ENCODE measurements at places on chromosomes 2 and 18.
A peak's percentile ranks its signal among the peaks of the same experiment; 100 is the strongest.

DNA sequence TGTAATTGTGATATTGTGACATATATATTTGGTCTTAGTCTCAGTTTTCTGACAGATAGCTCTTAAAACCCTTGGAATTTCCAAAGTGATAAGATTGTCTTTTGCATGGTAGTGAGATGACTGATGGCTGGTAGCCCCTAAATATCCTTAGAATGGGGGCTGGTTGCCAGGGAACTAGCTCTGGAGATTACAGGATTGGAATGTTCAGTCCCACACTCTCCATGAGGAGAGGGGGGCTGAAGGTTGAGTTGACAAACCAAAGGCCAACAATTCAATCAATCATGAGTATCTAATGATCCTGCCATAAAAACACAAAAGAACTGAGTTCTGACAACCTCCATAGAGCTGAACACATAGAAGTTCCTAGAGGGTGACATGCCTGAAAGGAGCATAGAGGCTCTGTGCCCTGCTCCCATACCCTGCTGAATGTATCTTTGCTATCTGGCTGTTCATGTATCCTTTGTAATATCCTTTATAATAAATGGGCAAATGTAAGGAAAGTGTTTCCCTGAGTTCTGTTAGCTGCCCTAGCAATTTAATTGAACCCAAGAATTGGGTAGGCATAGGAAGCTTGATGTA is 1680.3 kb upstream of the PIK3C3 start:
- no peak for DNase-seq

- DNase-seq, result no peak
These were observed 10.3 kb downstream of the NCK2 start for GRCh38 chr2:105754994-105755393.

DNA sequence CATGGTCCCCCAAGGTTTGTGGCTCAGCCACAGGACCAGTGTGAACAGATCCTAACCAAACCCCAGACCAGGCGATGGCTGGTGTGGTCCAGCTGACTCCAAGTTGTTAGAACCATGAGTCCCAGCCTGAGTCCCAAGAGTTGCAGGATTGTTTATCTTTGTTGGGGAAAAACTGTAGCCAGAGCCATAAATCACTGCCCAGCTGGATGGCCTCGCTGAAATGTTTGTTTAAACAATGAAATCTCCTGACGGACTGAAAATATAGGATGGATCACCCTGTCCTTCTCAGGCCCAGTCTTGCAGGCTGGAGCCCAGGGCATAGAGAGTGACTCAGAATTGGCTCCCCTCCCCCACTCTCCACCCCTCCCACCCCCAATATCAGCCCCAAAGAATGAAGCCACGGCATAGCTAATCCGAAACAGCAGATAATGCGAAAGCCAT is 36.4 kb downstream of the PKDCC start:
- no peak for DNase-seq

DNA sequence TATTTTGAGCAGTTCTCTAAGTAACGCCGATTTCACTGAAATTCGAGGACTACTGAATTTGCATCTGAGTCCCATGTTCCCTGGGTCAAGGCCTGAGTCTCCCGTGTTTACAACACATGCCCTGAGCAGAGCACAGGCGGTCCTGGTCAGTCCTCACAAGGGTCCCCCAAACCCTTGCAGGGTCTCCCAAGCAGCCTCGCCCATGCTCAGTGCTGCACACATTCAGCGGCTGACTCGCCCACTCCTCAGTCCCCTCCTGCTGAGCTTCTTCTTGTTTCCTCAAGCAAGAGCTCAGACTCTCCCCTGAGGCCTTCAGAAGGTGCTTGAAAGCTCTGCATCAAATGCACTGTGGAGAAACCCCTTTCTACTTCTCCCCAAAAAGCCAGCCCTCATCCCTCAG is 114.6 kb downstream of the INHBB start:
- DNase-seq, result no peak

- peak; percentile 29 for DNase-seq
These were observed 6.1 kb downstream of the CTDSP1 start for GRCh38 chr2:218405746-218406208.

DNA sequence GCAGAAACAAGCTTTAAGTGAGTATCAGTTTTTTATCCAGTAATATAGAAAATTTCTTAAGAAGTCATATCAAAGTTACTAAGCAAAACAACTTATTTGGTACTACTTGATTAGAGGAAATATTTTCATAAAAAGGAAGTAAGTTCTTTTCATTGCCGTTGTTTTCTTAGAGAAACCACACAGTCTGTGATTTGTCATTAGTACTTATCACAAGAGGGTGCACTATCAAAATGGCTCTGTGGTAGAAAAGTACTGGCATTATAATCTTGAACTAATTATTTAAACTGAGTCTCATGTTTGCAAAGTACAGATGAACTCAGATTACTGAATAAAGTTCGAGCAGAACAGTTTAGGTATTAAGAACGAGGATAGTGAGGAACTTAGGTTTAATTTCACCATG is 93.4 kb downstream of the IKZF2 start:
- no peak for DNase-seq

DNA sequence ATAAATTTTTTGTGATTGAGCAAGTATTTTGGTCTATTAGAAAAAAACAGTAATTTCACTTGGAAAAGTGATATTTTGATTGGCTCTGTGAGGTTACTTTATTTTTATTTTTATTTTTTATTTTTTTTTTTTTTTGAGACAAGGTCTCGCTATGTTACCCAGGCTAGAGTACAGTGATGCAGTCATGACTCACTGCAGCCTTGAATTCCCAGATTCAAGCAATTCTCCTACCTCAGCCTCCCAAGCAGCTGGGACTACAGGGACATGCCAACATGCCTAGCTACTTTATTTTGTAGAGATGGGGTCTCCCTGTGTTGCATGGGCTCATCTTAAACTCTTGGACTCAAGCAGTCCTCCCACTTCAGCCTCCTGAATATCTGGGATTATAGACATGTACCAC is 60.9 kb upstream of the MGAT5 start:
- no peak for DNase-seq

DNA sequence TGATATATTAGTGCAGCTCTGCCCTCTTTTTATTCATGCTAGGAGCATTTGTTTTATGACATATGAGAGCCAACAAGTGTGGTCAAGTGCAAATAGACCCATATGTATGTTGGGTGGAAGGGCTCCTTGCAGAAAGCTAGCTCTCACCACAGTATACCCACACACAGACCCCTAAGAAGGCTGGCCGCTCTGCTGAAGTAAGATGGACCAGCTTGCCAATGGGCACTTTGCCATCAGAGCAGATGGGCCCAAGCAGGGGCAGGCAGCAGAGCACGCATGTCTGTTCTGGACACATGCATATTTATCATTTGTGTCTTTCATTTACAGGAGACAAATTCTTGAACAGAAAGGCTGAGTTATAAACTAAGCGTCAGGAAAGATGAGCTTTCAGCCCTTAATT is 187.5 kb upstream of the DTNA start:
- no peak for DNase-seq

GRCh38 chr18:79070486-79070885 is 1.3 kb downstream of the ATP9B start:
- DNase-seq, result no peak

DNA sequence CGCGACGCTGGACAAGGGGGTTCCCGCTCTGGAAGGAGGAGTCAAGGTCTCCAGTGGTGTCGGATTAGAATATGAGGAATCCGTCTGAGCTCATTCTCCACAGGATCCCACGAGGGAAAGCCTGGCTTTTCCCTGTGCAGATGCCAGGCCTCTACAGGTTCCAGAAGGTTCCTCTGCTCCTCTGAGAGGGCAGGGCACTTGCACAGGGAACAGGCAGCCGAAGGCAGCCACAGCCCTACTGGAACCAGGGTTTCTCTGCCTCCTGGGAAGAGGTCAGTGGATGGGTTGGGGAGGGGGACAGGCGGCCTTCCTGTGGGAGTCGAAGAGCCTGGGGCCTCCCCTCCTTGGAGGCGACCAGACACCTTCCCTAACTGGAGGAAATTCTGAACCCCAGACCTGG is 1.7 kb upstream of the AQP12A start:
- no peak for DNase-seq

GRCh38 chr2:149648282-149649030 is 60.9 kb upstream of the MMADHC start:
- no peak for DNase-seq

GRCh38 chr2:20300656-20301055 is 50.0 kb downstream of the PUM2 start:
- no peak for DNase-seq

GRCh38 chr2:232325324-232326273 is 53.0 kb upstream of the ALPP start:
- DNase-seq, result peak; percentile 89

DNA sequence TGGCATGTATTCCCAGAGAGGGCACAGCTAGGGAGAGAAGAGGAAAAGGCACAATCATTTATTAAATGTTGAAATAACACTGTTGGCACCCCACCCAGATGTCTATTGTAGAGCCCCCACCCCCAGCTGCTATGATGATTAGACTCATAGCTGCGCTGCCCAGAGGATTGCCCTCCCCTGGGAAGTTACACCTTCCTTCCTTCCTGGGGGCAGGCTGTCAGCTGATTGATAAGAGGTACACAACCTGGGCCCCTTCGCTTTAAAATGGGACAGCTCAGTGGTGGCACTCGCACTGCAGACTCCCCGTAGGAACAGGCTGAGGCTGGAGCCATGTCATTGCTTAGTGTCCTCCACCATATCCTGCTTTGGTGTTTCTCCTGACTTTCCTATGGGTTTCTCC is 18.1 kb downstream of the TEX51 start:
- DNase-seq, result no peak

DNA sequence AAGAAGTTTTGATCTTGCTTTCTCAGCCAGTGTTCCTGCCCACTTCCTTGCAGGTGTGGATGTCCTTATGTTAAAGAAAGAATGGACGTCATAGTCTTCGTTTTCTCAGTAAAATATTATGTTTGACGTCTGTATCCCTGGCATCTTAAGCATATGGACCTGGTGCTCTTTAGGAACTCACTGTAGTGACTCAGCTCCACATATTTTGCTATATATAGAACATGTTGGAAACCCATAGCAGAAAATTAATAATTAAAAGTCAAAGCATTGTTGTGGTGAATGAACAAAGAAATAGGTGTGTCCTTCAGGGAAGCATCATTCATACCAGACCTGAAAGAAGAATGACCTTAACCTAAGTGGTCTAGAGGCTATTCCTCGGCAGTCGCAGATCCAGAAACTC is 196.1 kb downstream of the MCFD2 start:
- no peak for DNase-seq

- DNase-seq, result no peak
These were observed 170.1 kb upstream of the HAAO start for GRCh38 chr2:42962508-42962953.

GRCh38 chr2:72613931-72614330 is 211.9 kb downstream of the EXOC6B start:
- DNase-seq, result no peak

DNA sequence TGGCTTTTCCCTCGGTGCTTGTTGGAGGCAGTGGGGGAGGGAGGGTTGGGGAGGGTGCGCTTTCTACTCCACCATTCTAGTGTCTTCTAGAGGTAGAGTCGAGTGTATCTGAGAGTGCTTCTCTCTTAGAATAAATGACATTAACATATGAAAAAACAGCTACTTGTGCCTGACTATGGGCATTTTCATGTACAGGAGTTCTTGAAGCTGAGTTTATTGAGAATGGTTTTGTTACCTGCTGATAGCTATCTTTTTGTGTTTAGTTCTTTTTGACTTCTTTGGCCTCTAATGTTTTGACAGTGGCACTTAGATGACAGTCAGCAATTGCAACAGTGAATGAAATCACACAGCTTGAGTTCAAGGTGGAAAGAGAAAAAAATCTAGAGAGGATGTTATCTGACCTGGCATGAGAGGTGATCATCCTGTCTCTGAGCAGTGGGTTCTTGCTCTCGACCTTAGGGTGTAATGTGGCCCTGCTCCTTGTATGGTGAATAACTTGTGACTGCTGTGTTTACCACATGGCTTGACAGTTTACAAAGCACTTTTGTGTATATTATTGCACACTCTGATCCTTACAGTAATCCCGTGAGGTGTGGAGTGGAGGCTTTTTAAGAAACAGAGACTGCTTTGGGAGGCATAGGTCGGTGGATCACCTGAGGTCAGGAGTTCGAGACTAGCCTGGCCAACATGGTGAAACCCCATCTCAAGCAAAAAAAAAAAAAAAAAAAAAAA is 86.7 kb downstream of the AGAP1 start:
- no peak for DNase-seq

GRCh38 chr2:196086517-196087368 is 18.1 kb upstream of the DNAH7 start:
- no peak for DNase-seq

DNA sequence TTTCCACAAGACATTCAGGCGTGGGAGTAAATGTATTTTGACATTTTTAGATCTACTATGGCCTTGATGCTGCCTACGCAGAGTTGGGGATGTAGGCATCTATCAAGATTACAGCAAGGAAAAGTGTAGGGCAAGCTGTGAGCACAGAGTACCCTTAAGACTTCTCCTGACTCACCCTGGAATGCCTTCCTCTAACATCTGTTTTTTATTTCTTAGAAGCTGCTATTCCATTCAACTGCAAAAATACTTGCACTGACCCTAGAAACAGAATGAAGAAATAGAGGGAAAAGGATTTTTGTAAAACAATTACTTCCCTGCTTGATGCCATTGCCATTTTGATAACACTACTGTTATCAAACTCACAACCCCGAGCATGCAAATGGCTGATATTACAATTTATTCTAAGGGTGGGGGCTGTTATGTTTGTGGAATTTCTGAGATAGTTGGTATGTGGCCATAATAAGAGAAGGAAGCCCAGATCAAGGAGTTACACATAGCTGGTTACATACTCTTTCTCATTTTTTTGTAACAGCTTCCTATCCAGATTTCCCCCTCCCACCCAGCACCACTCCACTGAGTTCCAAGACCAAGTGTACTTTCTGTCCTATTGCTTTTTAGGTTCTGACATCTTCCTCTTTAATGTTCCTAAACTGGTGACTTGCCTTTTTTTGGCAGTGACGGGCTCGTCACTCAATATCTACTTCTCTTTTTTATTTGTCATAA is 6.0 kb upstream of the ROCK1 start:
- DNase-seq, result no peak

GRCh38 chr2:42999856-43000241 is 207.5 kb upstream of the HAAO start:
- no peak for DNase-seq

GRCh38 chr2:143918465-143918989 is 601.4 kb downstream of the ZEB2 start:
- DNase-seq, result no peak

GRCh38 chr2:118693287-118693822 is 154.1 kb downstream of the EN1 start:
- no peak for DNase-seq

- DNase-seq, result no peak
These were observed 87.6 kb upstream of the TAF1B start for GRCh38 chr2:9755638-9756037.
